Suppressor macrophage (primary cell): ENCODE measurements at places on chromosomes 16 and 17.

DNA sequence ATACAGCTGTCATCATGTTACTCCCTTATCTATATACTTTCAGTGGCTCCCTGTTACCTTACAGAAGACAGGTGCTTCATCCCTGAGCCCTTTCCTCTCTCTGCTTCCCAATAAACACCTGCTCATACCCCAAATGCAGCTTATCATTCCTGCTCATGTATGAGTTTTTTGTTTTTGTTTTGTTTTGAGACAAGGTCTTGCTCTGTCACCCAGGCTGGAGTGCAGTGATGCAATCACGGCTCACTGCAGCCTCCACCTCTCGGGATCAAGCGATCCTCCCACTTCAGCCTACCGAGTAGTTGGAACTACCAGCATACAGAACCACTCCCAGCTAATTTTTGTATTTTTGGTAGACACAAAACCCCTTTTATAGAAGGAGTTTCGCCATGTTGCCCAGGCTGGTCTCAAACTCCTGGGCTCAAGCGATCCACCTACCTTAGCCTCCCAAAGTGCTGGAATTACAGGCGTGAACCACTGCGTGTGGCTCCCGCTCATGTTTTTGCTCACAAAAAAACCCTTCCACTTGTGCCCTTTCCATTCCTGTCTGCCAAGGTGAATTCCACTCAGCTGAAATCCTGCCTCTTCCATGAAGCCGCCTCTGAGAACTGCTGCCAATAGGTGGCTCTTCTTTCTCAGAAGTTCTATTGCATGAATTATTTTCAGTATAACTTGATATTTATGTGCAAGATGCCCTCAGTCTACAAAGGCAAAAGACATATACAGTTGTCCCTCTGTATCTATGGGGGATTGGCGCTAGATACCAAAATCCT, 7.9 kb upstream of the RNF157 start:
- DNase-seq = no peak

DNA sequence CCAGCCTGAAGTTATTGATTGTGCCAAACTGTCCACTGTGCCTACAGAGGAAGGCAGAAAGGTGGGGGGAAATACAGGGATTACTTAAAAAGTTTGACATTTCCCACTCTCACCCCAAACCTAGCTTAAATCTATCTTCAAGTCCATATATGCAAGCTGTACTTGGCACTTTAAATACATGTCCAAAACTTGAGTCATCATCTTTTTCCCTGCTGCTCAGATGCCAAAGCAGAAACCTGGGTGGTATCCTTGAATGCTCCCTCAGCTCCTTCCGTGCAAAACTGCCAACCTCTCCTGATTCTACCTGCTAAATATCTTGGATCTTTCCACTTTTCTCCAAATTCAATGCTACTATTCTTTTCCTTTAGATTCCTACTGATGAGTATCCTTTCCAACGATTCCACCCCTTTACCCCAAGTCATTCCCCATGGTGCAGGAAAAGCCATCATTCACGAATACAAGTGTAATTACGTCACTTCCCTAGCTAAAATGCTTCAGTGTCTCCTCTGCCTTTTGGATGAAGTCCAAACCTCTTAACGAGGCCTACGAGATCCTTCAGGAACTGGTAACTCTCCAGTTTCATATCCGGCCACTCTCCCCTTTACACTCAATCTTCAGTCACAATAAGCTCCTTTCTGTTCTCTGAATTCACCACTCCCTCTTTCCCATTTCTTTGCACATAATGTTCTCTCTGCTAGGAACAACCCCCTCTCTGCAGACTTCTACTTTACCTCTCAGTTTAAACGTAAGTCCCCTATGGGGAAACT, 9.3 kb downstream of the BECN1 start:
- DNase-seq = no peak

- no peak for DNase-seq
These were observed 279.0 kb upstream of the IRX5 start for GRCh38 chr16:54651440-54652195.

- DNase-seq = peak; percentile 68
These were observed 98.5 kb downstream of the TNFRSF13B start for GRCh38 chr17:16873174-16874035.

- DNase-seq = no peak
These were observed 1.5 kb upstream of the KRT23 start for GRCh38 chr17:40938981-40939380.

GRCh38 chr17:72804949-72805707, 287.4 kb downstream of the SLC39A11 start:
- DNase-seq = no peak

GRCh38 chr16:89905511-89906139, 13.0 kb upstream of the MC1R start:
- no peak for DNase-seq

GRCh38 chr17:48603959-48604769, 622 bp downstream of the HOXB6 start:
- no peak for DNase-seq
